ENCODE measurements at places on chromosomes 1 and 21.

- no peak for DNase-seq
Measured at GRCh38 chr21:41677671-41678015, 89.2 kb downstream of the RIPK4 start.

DNA sequence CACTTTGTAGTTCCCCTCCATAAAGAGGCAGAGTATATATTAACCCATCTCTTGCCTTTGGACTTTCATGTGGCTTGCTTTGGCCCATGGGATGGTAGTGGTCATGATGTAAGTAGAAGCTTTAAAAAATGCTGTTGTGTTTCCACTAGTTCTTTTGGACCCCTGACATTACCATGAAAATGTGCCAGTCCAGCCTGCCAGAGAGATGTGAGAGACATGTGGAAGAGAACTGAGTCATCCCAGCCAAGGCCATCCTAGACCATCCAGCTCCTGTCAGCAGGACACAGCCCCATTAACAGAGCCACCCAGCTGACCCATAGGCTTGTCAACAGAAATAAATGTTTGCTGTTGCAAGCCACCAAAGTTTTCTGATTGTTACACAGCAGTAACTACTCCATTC lies 3.9 kb upstream of the CD101 start:
- peak; percentile 58 for DNase-seq

DNA sequence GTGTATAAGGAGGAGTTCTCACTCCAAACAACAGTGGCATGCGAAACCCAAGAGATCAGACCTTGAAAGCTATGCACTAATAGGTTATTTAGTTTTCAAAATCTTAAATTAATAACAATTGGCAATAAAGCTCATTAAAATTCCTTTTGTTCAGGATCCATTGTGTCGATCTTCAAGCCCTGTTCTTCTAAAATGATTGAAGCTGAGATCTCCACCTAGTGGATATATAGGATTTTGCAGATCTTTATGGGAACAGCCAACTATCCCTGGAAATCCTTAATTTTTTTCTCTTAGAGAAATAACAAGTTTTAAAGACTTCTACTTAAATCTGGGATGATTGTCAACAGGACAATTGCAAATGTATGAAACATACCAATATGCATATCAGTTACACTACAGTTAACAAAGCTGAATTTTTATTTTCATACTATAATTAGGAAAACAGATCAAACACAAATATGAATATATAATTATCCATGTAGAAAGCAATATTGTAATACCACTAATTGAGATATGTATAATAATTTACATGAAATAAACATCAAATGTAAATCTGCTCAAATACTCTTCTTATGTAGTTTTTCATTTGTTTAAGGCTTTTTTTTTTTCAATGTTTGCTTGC lies 43.3 kb downstream of the LRRC53 start:
- DNase-seq, result peak; percentile 54

DNA sequence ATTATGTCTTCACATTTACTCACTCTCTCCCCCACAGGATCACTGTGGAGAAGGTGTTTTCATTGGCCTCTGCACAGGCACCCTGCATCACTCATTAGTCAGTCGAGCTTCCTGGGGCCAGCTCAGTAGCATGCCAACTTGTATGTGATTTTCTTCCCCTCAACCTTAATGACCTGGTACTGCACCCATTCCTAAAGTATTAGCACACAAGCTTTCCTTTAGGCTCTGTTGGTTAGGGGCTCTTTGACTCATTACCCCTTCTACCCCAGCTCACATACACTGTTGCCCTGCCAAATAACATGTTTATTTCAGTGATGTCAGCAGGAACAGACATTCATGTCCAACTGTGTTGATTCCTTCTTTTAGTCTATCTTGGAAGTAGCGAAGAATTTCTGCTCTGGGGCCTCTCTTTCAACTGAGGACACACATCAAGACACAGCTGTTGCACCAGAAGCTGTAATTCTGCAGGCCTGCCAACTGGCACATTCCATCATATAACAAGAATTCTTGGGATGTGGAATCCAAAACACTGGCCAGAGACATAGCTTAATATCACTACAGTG lies 603.5 kb upstream of the ADAMTS5 start:
- peak; percentile 95 for DNase-seq
